ENCODE measurements at places on chromosomes 1 and 21. TPM values are rescaled to one million over a fixed set of nuclear protein-coding genes. Genes with fewer than 3 reads are reported as not detected.

SLAMF9 gene
- not detected for total RNA-seq

DNA sequence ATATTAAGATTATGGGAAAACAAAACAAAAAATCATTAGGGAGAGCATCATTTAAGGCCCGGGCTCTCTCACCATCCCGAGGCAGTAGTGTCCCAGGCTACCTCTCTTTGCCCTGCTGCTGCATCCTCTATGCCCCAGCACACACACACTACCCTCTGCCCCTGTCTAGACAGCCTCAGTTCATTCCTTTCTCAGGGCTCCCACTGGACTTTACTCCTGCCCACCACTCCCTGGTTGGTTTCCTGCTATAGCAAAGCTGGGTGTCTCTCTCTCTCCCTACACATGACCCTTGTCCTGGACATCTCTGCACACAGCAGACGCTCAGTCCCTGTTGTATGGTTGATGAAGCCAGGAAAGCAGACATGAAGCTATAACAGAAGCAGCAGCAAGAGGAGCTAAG, 30.7 kb downstream of the GNG12 start:
- DNase-seq, result no peak

GRCh38 chr1:67347688-67348472, 40.2 kb downstream of the IL12RB2 start:
- DNase-seq, result no peak

WNT4 gene
- total RNA-seq, result not detected

GRCh38 chr1:243526180-243526579, 270.3 kb downstream of the SDCCAG8 start:
- DNase-seq, result no peak

DNA sequence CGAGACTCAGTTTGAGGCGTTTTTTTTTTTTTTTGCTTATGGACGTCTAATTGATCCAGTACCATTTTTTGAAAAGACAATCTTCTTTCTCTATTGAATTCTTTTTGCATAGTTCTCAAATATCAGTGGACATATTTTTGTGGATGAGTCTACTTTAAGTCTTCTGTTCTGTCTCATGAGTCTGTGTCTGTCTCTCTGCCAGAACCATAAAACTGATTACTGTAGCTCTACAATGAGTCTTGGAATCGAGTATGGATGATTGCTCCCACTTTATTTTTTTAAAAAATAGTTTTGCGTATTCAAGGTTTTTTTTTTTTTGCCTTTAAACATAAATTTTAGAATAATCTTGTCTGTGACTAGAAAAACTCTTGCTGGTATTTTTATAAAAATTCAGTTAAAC, 323.5 kb downstream of the ZNF326 start:
- DNase-seq, result no peak

DNA sequence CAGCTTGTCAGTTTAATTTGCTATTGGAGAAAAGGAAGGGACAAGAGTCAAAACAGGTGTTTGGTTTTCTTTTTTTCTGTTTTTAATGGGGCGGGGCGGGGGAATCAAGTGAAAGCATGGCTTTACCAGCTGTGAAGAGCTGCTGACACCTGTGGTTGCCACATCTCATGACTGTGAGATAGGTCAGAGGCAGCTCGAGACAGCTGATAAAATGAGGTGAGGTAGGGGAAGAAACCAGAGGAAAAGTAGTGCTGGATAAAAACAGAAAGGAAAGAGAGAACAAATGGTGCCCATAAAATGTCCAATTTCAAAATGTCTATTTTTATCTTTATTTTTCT, 272.3 kb downstream of the NEGR1 start:
- no peak for DNase-seq

- no peak for DNase-seq
Measured at GRCh38 chr1:205316161-205316566, 5.4 kb downstream of the NUAK2 start.

B3GALT2 gene
- total RNA-seq, result not detected

RASSF5 gene
- 223 TPM for total RNA-seq

DNA sequence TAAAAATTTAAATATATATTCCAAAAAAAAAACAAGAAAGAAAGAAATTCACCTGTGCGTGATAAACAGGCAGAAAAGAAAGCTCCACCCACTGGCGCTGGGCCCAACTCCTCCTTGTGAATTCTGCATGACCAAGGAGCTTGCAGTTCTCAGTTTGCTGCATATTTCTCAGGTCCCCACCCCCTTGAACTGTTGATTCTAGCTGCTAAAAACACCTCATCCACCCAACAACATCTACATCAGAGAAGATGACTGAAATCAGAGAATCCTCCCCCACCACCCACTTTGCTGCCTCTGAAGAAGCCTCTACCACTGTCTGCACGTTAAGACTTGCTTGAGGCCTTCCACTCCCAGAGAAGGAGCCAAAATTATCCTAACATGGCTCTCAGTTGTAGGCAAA, 104.8 kb downstream of the RGS2 start:
- DNase-seq, result no peak

GRCh38 chr1:26237230-26237966, 3.4 kb downstream of the CEP85 start:
- DNase-seq, result no peak

PADI1 gene
- not detected for total RNA-seq

DNA sequence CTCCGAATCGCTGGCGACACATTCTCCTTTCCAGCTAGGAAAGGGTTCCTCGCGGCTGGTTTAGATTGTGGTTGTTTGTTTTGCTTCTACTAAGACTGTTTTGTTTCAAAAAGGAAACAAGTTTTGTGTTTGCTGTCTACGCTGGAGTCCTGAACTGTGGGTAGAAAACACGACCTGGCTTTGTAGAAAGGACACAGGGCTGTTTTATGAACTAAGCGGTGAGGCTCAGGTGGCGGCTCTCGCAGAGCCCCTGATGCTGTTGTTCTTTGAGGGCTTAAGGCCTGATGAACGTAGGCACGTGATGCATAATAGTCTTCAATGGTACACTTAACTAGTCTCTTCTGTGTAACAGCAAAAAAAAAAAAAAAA, 27.0 kb upstream of the FHAD1 start:
- DNase-seq, result no peak

DNA sequence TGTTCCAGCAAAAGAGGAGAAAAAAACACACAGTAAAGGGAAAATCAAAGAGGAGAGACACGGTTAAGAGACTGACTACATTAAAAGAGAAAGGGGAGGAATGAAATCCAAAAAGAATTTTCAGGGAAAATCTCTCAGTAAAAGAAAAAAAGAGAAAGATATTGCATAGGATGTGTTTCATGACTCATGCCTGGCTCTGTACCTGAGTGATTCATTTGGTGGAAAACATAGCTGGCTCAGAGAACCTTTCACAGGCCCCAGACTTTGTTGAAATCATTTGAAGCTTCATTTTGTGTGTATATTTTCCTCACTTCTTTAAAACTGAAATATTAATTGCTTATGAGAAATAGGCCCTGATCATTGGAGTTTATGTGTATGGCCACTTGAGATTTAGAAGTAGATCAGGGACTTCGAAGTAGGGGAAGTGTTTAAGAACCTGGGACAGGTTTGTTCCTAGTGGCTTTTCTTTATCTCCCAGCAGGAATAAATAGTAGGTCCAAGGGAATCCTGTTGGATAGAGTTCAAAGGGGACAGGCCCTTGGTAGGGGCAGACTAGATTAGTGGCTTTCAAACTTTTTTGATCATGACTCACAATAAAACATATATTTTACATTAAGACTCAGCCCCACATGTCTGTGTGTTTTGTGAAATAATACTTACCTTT, 239.1 kb upstream of the SGIP1 start:
- no peak for DNase-seq

NPR1 gene
- total RNA-seq, result not detected

KCNE2 gene
- not detected for total RNA-seq

- DNase-seq, result no peak
Measured at GRCh38 chr1:207186503-207186902, 82.5 kb downstream of the C4BPA start.

DNAJC28 gene
- total RNA-seq, result 0.58 TPM

GRCh38 chr1:223135176-223135942, 7.7 kb downstream of the TLR5 start:
- DNase-seq, result no peak

- DNase-seq, result no peak
Measured at GRCh38 chr21:42654913-42655795, 1.7 kb downstream of the PDE9A start.

THEM4 gene
- 32.9 TPM for total RNA-seq

GRIK1 gene
- not detected for total RNA-seq
